ENCODE measurements at places on chromosomes 1 and 21.
A peak's percentile ranks its signal among the peaks of the same experiment; 100 is the strongest.

GRCh38 chr1:119472819-119473175, 34.2 kb upstream of the HSD3B1 start:
- no peak for DNase-seq

GRCh38 chr1:70092526-70092925, 112.9 kb downstream of the LRRC40 start:
- DNase-seq: no peak

DNA sequence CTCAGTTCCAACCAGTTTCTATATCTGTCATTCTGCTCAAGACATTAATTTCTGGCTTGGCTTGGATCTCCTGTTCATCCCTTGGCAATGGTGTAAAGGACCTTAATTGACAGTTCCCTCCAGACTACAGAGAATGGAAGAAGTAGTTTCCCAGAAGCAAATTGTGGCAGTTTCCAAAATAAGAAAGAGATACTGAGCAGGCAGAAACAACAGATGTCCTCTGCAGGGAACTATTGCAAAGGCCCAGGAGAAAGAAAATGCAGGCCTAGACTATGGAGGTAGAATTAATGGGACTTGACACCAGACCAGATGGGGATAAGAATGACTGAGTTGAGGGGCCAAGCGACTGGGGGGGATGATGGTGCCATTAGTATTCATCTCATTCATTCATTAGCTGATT, 6.1 kb upstream of the AK2 start:
- DNase-seq: no peak

DNA sequence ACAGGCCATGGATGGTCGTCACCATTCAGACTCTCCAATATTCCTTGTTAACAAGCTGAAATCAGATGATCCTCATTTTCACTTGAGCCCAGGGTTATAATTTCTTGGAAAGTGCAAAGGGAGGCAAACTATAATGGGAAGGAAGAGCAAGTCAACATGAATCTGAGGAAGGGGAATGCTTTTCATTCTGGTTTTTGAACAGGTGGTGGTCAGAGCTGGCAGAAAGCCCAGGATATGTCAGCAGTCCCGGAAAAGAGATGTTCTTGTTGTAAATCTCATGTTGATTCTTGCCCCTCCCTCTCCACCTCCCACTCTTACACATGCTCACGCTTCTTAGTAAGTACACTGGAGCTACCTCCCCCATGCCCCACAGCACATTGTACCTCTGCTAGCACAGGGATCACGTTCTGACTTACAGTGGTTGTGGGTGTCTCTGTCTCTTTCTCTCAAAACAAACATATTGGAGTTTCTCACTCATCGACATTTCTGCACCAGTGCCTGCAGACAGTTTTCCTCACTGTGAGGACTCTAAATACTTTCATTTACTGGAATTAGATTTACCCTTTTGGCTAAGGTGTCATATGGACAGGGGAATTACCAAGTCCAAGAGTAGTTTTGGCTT, 77.6 kb downstream of the XCL2 start:
- DNase-seq: no peak

DNA sequence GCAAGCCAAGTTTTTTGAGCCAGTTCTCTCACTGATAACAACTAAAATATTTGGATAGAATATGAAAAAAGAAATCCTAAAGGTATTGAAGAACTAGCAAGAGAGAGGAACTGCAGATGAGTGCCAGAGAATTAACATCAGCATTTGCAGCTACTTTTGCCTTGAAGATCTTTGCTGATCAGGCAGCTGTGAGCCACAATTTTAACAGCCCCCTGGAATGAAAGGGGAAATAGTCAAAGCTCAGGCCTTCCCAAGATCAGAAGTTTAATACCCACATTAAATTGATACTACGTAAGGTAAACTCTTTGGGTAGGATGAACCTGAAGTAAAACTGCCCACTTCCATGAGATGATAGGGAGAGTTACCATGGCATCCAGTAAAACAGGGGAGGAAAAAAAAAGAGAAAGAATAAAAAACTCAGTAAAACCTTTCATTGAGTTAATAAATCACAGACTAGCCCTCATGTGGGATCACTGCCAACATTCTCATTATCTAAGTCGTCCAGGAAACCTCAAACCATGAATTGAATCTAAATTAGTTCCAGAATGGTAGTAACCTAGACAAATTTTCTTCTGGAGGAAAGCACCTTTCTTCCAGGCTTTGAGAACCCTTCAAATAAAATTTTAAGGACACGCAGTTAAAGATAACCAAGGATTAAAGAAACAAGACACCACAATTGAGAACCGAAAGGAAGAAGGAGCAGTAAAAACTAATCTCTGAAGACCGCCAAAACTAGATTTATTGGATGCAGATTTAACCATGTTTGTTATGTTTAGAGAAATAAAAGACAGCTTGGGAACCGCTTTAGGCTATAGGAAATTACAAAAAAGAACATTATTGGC, 28.3 kb downstream of the SCP2 start:
- no peak for DNase-seq

- DNase-seq: no peak
These were observed 19.3 kb upstream of the PTGS2 start for GRCh38 chr1:186699519-186699918.

DNA sequence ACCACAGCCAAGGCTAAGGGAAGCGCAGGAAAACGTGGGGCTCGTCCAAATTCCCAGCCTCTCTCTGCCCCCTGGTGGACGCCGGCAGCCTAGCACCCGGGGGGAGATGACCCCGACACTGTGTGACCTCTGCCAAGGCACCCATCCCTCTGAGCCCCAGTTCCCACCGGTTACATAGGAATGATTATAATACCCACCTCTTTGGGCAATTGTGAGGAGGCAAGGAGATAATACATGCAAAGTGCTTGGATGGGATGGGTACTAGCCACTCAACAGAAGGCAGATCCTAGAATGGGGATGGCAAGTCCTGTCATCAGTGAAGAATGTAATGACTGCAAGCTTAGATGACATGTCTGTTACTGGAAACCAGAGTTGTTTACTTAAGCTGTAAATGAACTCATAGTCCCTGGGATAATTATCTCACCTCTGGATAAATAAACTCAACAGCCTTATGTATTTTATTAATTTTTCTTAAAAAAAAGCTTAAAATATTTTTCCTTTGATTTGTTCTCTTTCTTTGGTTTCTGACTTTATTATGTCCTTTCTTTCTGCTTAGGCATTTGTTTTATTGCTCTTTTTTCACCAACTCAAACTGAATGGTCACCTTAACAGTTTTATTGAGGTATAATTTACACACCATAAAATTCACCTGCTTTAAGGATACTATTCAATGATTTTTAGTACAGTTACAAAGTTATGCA, 11.3 kb upstream of the BMP8B start:
- DNase-seq: peak; percentile 48

- no peak for DNase-seq
These were observed 23.0 kb upstream of the ITLN1 start for GRCh38 chr1:160907976-160908375.

DNA sequence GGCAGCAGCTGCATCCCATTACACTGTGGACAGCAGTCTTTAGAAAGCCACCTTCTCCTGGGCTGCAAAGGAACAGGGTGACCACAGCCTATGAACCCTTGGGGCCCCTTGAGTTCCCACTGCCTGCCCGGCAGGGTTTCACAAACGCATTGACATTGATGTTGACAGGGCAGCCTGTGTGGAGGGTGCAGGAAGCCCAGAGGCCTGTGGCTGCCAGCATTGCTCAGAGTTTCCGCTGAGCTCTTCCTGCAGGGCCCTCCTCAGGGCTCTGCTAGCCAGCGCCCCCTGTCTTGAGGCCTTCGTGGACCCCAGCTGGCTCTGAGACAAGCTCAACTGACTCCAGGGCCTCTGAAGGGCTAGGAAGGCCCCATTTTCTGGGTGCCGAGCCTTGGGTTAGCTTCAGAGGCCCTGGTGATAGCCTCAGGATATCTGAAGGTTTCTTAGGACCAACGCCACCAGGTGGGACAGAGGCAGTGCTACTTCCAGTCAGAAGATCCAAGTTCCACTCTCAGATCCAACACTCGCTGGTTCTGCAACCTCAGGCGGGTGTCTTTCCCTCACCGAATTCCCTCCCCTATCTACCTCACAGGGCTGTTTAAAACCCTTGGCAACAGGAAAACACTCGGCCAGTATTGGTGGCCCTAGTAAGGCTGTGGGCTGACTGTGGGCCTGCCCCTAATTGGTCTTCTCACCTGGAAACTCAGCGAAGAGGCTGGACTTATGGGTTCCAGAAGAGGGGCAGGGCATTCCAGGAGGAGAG, 27.2 kb upstream of the EPS8L3 start:
- DNase-seq: peak; percentile 63

DNA sequence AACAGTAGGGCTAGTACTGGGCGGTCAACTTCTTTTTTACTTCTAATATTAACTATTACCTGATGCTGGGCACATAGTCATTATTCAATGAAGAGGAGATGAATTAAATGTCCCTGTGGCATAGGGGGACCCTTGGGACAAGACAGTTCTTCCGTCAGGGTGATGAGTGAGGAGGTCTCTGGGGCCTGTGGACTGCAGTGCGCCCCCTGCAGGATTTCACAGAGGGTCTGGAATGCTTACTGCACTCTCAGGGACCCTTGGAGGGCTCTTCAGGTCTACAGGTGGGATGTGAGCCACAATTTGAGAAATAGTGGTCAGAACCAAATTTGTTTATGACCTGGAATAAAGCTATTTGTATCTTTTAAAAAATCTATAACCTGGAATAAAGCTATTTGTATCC, 149.4 kb downstream of the FAM78B start:
- no peak for DNase-seq

DNA sequence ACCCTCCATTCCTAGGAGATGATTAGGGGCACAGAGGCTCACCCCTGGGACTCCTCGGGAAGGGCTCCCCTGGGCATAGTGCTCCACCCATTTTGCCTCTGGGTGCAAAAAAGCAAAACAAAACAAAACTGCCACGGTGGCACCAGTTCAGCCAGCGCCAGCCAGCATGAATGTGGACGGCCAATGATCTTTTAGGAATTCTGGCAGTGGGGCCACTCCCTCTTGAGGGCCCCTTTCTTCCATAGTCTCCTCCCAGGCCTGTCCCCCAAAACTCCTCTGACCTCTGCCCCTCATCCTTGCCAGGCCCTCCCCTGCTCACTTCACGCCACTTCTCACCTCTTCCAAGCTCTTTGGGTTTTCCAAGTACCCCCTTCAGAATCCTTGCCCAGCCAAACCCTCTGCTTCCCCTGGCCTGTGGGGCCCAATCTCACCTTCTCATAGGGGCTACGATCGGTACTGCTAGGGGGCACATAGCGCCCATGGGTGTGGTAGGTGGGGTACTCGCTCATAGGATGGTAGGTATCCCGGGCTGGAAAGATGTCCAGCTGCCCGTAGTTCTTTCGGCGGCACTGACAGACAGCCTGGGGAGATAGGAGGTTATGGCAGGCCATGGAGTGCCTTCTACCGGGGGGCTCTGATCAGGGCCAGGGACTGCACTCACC, 13.3 kb downstream of the TRIM46 start:
- no peak for DNase-seq

DNA sequence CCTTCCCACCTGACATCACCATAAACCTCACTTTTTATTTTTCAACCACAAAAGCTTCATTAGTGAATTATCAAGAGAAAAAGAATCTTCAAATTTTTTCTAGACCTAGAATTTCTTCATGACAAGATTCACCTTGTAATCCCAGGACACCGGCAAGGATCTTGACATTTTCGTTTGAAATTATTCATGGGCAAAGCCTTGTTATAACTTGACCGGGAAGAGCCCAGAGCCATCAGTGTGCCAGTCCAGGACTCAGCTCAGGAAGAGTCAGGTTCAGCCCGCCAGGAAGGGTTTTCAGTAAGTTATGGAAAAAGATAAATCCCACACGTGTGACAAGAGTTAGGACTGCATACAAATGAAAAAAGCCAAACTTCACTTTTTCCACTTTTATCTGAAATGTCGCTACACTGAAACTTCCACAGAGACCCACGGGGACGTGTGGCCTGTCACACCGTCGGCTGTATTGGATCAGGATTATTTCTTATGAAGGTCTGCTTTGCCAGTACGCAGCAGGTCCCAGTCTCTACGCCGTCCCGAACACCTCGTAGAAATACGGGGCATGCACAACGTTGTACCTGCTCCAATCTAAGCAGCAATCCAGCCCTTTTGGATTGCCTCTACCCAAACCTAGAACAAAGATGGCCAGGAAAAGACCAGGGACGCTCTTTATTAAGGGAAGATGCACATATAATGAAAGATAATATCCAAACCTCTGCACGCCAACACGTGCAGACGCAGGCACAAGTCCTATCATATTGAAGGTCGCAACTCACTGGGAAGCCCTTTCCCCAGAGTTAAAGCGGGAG, 916 bp downstream of the F3 start:
- no peak for DNase-seq

DNA sequence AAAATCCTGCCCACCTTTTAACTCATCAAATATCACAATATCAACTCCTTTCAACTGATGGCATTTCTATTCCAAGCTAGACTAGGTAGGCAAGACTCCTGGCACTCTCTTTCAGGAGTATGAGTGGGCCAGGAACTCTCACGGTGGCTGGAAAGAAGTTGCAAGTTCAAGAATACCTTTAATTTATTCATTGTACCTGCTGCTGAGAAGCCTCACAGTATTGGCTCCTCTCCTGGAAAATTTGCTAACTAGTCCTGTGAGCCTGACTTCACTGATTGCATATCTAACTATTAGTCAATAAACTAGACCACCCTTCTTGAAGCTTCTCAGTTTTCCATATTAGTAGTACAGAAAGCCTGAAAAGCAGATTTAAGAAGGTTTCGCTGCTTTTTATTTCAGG, 120.2 kb downstream of the DUSP10 start:
- DNase-seq: no peak

DNA sequence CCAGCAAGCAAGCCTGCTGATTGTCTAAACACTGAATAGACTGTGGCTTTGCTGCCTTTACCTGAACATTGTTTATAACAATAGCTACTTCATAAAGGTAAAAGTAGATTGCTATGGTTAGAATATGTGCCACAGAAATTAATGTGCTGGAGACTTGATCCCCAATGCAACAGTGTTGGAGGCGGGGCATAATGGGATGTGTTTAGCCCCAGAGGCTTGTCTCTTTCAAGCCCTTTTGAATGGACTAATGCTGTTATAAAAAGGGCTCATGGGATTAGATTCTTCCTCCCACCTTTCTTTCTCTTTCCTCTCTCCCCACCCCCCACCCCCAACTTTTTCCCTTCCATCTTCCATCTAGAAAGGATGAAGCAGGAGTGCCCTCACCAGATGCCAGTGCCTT, 80.2 kb upstream of the PPP2R5A start:
- DNase-seq: no peak

DNA sequence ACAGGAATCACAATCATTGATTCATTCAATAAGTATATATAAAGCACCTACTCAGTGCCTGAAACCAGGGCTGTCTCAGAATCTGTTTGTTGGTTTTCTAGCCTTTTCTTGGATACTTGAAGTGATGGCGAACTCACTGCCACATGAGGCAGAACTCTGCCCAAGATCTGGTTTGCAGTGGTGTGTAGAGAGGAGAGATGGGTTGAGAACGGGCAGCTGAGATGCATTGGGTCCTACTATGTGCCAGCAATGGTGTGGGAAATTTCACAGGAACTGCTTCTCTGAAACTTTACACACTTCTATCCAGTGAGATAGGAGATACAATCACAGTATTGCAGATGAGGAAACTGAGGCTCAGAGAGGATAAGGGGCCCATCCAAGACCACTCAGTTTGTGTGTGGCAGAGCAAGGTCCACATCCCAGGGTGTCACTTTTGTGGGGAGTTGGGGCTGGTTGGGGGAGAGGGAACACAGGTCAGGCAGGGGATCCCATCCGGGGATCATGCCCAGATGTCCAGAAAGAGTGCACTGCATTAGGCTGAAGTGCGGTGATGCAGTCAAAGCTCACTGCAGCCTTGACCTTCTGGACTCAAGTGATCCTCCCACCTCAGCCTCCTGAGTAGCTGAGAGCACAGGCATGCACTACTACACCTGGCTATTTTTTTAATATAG, 83.7 kb upstream of the IFFO2 start:
- no peak for DNase-seq
